Vagina (tissue), 2 donors: ENCODE measurements at places on chromosomes 12 and 14.

DNA sequence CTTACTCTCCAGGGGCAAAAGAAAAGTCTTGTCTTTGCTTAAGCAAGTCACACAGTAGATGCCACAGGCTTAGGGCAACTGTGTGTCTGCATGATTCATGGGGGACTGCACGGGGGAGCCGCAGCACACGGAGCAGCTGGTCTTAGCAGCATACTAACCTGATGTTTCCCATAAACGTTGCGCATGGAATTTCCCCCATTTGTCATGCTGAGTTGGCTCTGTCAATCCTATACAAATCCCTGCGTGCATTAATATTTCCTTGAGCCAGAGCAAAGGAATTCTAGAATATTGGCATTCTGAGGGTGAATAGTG, 71.2 kb downstream of the SAMD4A start:
- no peak for DNase-seq

GRCh38 chr14:52077256-52077979, 8.6 kb upstream of the NID2 start:
- no peak for DNase-seq

GRCh38 chr12:116864371-116865160, 16.7 kb downstream of the HRK start:
- no peak for DNase-seq

DNA sequence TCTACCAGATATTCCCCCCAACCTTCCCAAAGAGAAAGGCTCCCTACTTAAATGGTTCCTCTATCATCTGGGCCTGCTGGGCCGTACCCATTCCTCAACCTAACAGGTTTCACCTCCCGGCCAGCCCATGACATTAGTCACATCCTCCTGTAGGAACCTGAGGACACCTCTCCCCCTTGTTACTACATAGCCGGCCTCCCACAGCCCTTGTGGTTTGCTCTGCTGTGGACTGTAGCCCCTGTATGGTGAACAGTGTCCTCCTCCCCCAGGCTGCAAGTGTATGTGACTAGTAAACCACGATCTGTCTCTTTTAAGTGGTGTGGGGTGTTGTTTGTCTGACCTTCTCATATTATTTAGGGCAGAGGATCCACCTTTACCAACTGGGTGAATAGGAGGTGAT, 371.7 kb downstream of the RGS6 start:
- DNase-seq, result no peak

DNA sequence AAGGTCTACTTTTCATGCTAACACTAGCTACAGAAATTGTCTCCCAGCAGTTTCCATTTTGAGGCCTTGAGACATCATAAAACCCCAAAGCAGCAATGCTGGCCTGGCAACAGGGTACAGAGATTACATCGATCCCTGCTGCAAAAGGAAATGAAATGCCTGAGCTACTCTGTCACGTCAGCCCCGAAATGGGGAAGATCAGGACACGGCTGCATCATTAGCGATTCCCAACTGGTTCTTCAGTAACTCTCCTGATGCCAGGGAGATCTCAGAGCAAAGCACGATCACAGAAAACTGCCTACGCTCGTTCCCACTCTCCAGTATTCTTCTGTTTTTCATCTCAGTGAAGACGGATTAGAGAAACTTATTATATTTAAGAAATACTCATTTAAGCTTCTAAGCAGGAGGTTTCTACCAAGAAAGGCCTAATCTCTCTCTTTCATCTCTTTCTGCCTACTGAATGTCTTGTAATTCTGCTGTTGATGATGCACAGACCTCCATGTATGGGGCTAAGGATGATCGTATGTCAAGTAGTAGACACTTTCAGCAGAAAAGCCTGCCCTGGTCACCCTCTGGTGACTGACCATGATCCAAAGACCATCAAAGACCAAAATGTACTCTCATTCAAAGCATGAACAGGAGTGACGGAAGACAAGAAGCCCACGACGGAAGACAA, 168.5 kb downstream of the RIMBP2 start:
- DNase-seq, result no peak

- DNase-seq, result no peak
Measured at GRCh38 chr14:24892497-24893051, 157.4 kb downstream of the STXBP6 start.

DNA sequence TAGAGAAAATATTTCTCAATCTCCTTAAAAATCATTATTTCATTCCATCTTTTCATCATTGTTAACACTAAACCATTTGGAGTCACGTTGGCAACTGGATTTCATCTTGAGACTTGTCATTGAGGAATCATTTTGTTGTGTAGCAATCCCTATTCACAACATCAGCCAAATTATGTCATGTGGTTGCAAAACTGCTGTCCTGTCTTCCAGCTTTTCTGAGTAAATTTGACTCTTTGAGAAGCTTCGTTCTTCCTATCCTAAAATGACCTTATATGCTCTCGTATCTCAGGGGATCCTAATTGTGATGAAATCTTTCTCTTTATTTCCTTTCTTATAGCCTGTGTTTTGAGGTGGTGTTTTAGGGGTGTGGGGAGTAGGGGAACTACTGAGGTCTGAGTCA, 30.6 kb upstream of the KICS2 start:
- no peak for DNase-seq

- DNase-seq, result no peak
Measured at GRCh38 chr12:49388682-49389386, 21.6 kb downstream of the SPATS2 start.

GRCh38 chr12:16076557-16076956, 165.4 kb downstream of the DERA start:
- DNase-seq, result no peak

DNA sequence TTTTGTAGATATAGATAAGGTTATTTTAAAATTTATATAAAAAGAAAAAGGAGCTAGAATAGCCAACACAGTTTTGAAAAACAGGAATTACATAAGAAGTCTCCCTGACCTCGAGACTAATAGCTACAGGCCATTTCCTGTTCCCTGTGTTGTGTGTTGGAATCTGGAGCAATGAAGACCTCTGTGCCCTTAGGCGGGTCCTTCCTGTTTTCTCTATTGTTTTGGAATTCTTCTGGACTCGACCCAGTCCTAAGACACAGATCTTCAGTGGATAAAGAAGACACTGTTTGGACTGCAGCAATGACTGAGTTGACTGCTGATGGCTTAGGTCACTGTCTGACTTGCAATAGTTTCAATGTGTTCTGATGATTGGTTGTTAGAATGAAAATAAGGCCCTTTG, 26.2 kb downstream of the SNRPF start:
- no peak for DNase-seq

GRCh38 chr12:109793411-109793810, 39.8 kb downstream of the TRPV4 start:
- no peak for DNase-seq

DNA sequence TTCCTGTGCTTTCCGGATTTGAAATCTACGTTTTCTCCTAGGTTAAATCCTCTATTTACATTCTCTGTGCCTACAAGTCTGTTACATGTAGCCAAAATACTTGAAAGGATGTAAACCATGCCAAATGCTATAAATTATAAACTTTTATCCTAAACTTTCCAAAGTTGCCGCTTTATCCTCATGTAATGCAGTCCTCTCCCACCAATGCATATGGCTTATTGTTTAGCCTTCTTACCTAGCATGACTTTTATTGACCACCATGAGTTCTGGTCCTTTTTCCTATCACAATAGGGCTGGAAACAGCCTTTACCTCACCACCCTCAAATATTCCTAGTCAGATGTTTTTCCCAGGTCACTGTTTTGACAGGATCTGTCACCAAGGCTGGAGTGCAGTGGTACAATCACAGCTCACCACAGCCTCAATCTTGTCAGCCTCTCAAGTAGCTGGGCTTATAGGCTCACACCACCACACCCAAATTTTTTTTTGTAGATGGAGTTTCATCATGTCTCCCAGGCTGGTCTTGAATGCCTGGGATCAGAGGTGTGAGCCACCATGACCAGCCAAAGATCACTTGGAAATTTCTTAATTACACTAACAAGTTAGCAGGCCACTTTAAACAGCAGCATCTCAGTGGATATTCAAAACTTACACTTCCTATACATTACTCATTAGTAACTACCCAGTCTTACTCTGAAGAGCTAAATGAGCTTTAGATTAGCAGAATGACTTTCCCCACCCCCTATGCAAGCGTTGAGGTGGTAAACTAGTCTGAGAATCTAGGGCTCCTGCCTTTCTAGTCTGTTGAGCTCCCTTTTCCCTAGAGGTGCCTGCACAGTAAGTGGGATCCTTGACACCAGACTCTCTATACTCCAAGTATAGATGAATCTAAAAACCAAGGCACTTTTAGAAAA, 4.1 kb downstream of the TUBA1B start:
- no peak for DNase-seq

GRCh38 chr12:9869307-9870161, at the start of gene CLEC2B:
TSS of gene CLEC2B (minus strand) at chr12:9869354.
- DNase-seq, result no peak

DNA sequence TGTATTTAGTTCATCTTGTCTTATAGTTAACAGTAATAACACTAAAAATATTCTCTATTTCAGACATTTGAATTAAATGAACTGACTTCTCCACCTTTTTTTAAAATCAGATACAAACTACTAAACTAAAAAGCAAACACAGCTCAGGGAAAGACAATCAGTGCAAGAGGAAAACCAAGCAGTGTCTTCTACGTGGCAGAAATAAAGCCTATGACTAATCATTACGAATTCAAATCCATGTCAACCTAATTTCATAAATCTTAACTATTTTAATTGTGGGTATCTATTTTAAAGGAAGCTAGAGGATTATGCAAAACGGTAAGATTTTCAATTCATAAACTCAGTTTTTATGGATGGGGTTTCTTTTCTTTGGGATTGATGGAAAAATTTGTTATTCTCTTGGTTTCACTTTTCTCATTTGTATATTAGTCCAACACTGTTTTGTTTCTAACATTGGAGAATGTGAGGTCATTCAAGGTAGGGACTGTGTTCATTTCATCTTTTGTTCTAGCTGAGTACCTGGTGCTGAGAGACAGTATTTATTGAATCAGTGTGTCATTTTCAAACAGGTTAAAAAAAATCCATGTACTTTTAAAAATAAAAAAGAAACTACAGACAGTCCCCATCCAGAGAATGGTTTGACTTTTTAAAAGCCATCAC, 12.8 kb upstream of the PALS1 start:
- no peak for DNase-seq

GRCh38 chr12:122004633-122005071, 17.0 kb upstream of the BCL7A start:
- no peak for DNase-seq

DNA sequence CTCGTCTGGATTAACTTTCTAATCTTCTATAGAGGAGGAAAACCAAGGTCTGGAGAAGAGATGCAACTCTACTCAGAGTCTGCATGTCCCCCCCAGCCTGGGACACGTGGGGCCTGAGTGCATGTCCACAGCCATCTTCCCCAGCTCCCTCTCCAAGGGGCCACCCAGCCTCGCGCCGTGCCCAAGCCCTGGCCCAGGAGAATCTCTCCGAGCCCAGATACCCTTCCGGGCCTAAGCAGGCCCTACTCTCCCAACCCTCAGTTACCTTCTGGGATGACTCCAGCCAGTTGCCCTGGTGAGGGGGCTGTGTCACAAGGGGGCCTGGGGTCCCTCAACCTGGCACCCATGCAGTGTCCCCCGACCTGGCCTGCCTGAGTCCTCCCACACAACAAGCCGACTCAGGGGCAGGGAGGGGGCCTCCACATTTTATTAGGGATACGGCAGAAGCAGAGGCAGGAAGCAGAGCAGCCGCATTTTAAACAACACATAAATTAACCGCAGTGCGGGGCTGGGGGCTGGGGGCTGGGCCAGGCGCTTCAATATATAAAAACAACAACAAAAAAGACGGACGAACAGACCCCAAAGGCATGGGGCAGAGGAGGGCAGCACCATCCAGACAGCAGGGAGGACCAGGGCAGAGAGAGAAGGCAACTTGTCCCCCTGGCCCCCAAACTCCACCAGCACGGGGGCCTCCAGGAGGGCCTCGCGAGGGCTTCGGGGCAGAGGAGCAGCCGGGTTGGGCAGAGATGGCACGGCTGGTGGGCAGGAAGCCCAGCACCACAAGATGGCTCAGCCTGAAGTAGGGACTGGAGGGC, 37.3 kb downstream of the NCKAP5L start:
- DNase-seq, result no peak

GRCh38 chr14:76050797-76051392, 65.3 kb downstream of the IFT43 start:
- no peak for DNase-seq

DNA sequence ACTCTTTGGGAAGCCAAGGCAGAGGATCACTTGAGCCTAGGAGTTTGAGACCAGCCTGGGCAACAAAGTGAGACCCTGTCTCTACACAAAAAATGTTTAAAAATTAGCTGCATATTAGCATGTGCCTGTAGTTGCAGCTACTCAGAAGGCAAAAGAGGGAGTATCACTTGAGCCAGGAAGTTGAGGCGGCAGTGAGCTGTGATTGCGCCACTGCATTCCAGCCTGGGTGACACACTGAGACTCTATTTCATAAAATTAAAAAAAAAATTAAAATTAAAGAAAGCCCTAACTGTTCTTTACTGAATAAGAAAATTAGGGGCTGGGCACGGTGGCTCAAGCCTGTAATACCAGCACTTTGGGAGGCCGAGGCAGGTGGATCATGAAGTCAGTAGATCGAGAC, 27.0 kb downstream of the SENP1 start:
- no peak for DNase-seq

DNA sequence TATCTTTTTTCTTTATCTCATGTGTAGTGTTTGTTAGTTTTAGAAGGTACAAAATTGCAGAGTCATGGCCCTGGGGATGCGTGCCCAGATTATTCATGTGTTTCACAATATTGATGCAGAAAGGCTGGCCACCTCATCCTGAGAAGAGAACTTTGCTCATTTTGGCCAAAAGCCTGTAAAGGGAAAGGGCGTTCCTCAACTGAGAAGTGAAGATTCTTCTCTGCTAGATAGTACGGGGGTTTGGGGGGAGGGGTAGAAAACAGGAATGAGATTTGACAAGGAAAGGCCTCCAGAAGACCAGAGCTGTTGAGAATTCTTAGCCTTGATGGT, 1.7 kb downstream of the MGST1 start:
- no peak for DNase-seq

- no peak for DNase-seq
Measured at GRCh38 chr14:55212634-55213033, 21.2 kb upstream of the DLGAP5 start.

GRCh38 chr14:104660597-104660996, 28.8 kb upstream of the INF2 start:
- DNase-seq, result no peak

- no peak for DNase-seq
Measured at GRCh38 chr14:54174457-54174856, 217.8 kb upstream of the BMP4 start.

DNA sequence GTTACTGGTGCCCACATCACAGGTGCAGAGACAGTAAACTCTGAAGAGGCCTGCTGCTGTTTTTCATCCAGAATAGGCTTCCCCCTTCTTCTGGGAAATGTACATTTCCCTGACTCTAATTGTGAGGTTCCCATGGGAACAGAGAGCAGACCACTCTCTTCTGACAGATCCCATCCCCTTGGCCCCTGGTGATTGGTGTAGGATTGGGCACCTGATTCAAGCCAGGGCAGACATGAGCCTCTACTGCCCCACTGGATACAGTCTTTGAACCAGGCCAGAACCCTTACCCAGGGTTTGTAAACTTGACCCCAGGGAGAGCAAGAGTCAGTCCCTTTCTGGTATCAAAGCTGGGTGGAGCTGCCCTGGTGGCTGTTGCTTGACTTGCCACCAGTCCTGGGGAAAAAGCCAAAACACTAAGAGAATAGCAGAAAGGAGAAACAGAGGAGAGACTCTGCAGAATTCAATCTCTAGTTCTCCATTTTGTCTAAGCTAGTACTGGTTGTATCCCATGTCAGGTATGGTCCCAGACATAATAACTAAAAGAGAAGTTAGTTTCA, 14.8 kb upstream of the NFYB start:
- no peak for DNase-seq

- no peak for DNase-seq
Measured at GRCh38 chr14:26598081-26598671, 343 bp upstream of the NOVA1 start.
